ENCODE measurements at places on chromosomes 6 and 20.

- DNase-seq: no peak
Observed at GRCh38 chr20:56845546-56846086, 216.5 kb downstream of the TFAP2C start.

- no peak for DNase-seq
Observed at GRCh38 chr6:7758456-7758855, 32.6 kb downstream of the BMP6 start.

DNA sequence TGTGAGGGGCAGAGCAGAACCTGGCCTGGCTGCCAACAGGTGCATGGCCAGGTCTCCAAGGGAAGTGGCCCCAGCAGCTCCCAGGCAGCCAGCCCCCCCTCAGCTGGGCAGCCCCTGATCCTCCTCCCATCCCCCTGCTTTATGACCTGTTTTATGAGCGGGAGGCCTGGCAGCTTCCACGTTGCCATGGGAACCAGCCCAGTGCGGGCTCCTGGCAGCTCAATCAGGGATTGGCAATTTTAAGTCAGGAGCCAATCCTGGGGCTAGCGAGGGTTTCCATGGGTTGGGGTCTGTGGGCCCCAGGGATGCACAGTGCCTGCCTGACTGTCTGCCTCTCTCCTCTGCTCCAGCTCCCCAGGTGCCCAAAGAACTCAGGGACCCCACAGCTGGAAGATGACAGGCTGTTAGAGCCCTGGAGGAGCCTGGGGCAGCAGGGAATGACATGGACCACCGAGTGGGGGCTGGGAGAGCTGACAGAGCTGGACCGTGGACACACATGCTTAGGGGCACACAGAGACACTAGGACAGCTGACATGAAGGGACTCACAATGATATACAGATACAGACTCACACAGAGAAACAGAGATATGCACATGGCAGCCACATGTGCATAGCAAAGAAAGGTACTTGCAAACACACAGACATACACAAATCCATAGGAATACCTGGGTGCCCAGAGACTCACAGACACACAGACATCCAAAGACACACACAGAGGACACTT, 56.5 kb upstream of the SIRPA start:
- no peak for DNase-seq

DNA sequence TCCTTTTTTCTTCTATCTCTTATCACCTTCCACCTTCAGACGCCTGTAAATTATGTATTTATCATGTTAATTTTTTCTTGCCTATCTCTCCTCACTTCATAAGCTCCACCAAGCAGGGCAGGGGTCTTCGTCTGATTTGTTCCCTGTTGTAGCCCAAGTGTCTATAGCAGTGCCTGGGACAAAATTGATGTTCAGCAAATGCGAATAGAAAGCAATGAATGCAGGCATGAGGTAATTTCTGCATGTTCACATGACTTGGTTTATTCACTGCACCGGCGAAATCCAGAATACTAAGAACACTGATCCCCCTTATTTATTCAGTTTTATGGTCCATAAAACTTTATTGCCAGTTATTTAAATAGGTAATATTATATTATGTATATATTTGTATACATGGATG, 162.1 kb downstream of the TBC1D7 start:
- no peak for DNase-seq

DNA sequence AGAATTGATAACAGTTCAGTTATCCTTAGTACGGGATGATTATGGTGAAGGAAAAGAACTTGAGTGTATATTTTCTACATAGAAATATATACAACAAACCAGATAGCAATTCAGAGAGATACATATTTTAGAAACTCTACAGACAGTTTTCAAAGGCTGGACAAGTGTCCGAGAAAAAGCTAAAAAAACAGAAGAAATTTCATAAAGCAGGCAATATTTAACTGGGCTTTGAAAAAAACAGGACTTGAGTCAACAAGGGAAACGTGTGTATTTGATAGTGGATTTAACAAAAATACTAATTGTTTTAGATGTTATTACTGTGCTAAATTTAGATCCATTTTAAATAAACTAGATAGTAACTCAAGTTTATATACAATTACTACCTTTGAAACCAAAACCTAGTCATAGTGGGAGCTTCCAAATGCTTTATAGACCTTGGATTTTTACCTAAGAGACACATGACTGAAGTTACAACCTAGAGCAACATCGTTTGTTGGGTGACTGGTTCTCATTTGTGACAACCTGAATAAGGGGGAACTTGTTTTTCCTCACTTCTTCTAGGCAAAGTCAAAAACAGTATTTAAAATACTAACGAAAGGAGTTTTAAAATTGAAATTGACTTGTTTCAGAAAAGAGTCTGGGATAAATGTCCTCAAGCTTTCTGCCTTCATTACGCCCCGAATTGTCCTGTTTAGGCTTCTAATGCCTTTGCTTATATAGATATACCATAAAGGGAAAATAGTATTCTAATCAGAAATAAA, 116.7 kb upstream of the PRSS16 start:
- DNase-seq: no peak

DNA sequence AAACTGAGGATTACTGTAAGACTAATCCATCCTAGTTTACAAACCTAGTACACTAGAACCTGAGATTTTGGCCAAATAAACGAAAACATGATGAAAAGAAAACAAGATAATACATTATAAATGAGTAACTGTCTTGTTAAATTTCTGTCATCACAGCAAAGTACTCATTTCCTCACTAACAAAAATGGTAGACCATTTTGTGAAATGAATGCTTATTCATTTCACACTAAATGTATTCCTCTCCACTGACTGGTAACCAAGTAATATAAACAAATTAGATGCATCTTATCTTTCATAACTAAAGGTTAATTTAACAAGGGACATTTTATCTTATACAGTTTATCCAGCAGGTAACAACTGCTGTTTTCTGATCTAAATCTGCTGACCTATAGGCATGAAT, 143.7 kb downstream of the REV3L start:
- DNase-seq: no peak

- no peak for DNase-seq
Observed at GRCh38 chr6:41702771-41703494, 32.5 kb downstream of the TFEB start.

DNA sequence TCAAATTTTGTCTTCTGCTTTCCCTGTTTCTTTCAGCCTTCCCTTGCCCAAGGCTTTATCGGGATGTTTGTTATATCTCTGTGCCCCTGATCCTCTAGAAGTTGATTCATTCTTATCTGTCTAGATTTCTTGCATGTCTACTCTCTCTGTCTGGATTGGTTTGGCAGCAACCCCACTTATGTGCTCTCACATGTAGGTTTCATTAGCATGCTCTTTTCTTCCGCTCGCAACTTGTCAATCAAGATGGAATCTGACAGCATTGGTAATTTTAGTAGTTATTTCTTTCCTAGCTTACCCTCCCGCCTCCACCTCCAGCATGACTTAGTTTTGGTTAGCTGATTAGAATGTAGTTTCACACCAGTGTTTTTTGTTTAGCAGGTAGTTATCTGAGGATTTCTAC, 39.3 kb downstream of the LRRC1 start:
- no peak for DNase-seq

- no peak for DNase-seq
Observed at GRCh38 chr6:23456396-23456795, 669.6 kb upstream of the NRSN1 start.

DNA sequence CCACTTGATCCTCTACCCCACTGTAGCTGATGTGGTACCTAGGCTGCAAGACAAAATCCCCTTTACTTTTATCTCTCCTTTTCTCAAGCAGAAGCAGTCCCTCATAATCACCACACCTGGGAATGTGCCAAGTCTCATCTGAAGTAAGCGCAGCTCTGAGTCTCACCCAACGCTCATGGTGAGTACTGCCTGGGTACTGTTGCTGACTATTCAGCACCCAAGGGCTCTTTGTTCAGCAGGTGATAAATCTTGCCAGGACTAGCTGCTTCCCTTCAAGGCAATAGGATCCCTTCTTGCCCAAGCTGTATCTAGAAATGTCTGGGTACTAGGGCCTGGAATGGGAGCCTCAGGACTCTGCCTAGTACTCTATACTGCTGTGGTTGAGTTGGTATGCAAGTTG, 70.9 kb downstream of the GCLC start:
- DNase-seq: no peak

GRCh38 chr6:68233623-68234022, 401.5 kb upstream of the ADGRB3 start:
- no peak for DNase-seq

DNA sequence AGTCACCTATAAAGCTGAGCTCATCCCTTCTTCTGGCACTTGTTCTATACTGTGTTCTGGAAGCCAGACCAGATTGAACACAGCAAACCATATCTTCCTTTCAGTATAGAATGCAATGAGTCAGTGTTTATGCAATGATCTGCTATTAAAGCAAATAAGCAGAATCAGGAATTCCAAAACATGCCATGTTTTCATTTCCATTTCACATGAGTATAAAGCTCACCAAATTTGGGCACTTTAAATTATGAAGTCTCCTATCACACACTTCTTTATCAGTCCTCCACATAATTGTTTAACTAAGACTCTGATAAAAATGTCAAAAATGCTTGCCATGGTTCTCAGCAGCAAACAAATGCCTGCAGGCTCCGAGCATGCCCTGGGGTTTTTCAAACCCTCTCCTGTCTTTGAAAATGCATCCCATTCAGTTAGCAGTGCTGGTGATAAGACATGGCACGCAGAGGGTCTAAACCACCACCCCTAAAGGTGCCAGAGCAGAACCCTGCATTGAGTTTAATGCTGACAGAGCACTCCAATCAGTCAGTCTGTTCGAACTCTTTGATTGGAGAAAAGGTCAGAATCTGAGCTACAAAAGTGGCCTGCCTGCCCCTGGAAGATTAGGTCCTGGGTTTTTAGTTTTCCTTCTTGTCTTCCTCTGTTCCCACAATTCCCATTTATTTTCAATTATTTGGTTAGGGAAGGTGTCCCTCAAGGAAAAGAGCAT, 234.1 kb downstream of the GMPR start:
- DNase-seq: no peak

DNA sequence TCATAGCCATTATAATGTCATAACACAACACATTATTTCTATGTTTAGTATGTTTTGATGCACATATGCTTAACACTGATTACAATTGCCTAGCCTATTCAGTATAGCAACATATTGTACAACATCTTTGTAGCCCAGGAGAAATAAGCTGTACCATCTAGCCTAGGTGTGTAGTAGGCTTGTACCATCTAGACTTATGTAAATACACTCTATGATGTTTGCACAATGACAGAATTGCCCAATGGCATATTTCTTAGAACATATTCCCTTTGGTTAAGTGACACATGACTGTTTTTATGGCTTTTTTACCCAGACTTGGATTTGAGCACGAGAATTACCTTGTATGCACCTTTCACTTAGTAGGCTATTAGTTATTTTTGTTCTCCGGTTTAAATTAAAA, 64.5 kb upstream of the HIVEP1 start:
- no peak for DNase-seq

DNA sequence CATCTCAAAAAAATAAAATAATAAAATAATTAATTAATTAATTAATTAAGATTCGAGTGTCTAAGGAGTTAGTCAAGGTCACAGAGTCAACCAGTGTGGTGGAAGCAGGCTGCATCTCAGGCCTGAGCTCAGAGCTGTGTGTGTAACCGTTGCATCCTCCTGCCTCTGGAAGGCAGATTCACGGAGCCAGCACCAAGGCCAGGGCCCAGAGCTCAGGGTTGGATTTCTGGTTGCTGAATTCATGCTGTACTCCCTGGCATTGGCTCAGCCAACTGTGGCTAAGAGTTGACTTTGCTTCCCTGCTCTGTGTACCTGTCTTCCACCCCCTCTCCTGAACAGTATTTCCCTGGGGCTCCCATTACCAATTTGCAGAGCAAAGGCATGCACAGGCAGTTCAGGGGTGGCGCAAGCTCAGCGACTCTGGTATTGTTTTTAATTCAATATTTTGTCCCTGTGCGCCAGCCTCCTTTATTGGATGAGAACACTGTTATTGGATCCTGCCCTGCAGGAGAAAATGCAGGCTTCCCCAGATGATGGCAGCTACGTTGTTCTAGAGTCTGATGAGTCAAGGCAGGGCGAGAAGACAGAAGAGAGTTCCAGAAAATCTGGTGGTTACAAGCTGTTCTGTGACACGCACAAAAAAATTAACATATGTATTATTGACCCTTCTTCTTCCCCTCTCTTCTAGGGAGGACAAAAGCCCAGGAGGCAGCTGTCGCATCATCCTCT, 12.3 kb upstream of the CTNNBL1 start:
- DNase-seq: no peak

GRCh38 chr6:111210194-111210728, 123.0 kb downstream of the SLC16A10 start:
- DNase-seq: no peak

DNA sequence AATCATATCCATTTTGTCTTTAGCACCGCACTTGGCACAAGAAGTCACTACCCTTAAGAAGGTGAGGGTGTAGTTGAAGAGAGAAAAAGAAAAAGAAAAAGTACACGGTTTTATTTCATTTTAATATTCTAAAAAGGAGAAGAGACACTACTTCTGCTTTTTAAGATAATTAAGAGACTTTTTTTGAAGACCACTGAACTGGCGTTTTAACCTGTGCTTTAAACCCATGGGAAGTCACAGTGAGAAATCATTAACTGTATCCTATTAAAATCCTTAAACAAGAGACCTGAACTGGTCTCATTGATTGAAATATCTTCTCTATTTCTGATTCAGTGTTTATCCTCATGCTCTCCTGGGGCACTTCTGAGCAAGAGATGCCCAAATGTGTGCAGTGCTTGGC, 243.5 kb downstream of the TMEM242 start:
- no peak for DNase-seq

DNA sequence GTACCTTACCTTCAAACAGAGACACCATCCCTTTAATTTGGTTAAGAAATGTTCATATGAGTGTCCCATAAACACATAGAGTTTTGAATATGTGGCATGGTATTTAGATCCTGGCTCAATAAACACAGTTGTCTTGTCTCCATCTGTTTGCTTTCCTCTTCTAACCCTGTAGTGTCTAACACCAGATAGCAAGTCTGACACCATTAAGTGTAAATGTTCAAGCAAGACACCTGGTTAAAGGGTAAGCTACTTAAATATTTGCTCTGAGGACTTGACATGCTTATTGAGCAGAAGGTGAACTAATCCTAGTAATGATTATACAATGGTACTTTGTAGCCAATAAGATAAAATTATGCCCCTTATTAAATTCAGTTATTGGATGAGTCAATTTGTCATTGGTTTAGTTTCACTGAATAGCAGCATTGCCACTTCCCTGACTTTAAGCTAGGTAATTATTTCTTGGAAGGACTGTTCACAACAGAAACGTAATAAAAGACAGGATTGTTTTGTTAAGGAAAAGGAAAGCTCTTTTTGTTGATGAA, 26.9 kb upstream of the GOPC start:
- no peak for DNase-seq

GRCh38 chr6:134379076-134379475, 61.2 kb upstream of the SGK1 start:
- DNase-seq: peak; percentile 8
